Brain pericyte (primary cell): ENCODE measurements at places on chromosomes 2 and 18.

DNA sequence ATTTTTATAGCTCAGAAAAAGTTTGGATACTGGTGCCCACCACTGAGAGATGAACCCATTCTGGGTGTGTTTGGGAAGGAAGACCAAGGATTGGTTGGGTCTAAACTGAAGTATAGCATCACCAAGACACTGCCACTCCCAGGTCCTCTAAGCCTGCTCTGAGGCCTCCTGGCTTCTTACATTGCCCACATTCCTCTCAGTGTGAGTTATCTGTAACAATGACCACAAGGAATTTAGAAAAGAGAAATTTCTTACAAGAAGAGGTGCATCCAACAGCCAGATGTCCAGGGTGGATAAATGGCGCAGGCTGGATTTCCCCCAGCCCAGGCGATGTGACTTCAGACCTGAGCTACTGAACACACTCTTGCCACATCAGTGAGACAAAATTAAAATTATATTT, 1.6 kb upstream of the GPR45 start:
- DNase-seq = no peak

DNA sequence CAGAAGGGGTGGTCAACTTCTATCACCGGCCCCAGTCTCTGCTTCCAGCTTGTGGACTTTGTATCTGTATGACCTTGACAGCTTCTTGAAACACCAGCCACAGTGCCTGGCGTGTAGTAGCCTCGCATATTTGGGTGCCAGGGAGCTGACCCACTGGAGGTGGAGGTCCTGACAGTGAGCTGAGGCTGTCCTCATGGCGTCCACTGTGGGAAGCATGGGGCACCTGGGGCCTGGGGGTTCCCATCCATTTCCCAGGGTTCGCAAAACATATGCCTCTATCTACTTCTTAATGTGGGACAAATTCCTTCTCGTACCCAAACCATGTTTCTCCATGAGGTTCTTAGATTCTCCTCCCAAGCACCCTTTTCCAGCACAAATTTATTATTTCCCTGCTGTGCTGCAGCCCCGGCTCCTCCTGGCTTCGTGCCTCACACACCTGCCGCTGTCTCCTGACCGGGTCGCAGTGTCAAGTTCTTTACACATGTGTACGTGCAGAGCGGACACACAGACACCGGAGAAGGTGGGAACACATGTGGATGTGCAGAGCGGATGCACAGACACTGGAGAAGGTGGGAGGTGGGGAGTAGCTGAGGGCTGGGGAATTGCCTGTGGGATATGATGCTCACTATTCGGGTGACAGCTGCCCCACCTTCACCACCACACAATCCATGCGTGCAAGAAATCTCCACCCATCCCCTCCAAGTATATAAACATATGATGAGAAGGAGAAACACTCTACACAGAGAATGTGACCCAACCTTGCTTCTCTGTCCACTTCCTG, 23.4 kb downstream of the TMEM18 start:
- DNase-seq = no peak

GRCh38 chr18:23743733-23744333, 54.6 kb downstream of the LAMA3 start:
- DNase-seq = no peak

DNA sequence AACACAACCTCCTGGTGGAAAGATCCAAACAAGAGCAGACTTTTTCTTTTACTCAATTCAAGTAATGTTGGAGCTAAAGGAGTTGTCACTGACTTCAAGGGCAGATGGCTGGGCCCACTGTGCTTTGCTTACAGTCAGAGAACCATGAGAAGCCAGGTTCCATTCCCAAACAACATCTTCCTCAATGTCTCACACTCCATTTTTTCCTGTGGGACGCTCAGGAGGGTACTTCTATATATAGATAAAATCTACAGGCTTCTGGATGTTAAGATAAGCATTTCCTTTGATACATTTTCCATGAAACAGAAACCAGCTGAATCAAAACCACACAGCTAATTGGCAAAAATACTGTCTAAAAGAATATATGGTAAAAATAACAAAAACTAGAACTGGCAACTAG, 14.4 kb downstream of the IWS1 start:
- DNase-seq = no peak

DNA sequence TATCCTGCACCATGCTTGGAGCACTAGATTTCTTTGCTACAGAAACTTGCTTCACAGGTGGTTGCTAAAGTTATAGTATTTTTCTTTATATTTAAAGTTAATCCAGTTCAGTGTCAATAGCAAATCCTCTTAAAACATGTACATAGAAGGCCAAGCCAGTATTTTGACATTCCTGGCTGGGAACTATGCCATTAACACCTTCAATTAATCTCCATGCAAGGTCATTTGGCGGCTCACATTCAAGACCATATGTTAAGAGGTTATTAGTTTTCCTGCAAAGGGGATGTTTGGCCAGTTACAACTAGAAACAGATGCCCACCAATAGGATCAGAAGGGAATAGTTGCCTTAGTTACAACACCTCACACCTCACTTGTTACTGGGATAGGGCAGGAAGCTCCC, 261.3 kb upstream of the MEIS1 start:
- DNase-seq = no peak

GRCh38 chr18:4453874-4454536, 1.1 kb downstream of the DLGAP1 start:
- DNase-seq = no peak

GRCh38 chr2:236257136-236257535, 7.1 kb downstream of the ASB18 start:
- no peak for DNase-seq

DNA sequence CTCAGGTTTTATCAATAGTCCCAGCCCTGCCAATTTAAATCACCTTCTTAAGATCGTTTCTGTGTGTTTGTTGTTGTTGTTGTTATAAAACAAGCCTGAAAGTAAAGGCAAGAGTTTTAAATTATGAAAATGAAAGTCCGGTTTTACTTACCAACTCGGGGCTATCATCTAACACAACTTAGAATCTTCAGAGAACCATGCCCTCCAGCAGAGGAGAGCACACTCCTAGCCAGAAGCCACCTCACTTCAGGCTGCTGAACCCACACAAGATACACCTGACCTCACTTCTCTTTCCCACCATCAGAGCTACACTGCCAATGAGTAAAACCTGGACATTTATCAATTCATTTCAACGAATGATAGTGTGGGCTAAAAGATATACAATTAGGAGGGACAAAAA, 335.2 kb downstream of the IRS1 start:
- DNase-seq = no peak

GRCh38 chr2:102060792-102061191, 69.0 kb downstream of the IL1R2 start:
- DNase-seq = no peak

DNA sequence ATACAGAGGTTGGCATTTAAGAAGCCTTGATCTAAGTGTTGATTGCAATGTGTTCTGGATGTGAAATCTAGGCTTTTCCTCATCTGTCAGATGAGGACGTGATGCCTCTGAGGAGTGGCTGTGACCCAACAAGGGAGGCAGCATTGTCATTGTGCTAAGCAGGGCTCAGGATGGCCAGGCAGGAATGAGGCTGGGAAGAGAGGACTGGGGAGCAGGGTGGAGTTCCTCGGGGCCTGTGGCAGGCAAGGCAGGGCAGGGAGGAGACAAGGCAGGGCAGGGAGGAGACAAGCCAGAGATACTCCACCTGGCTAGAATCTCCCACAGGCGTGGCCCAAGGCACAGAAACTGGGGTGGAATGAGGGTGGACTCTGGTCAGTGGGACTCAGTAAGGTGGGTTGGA, 116.6 kb downstream of the RPIA start:
- DNase-seq = no peak

DNA sequence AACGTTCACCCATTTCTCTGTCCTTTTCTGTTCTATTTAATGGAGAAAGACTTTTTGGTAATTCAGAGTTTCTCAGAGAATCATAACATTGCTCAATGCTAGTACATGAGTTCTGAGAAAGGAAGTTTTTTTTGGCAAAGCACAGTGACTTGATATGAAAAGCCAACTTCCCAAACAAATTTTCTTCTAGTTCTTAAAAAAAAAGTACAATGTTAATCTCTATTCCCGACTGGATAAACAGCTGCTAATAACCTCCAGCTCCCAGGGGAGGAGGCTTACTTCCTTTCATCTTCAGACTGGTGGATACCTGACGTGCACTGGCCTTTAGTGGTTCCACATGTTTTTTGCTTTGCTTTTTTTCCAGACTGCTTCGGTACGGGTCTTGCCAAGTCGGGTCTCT, 284.6 kb upstream of the CCDC68 start:
- peak; percentile 71 for DNase-seq

- no peak for DNase-seq
Measured at GRCh38 chr2:111919794-111920608, 21.6 kb downstream of the MERTK start.

DNA sequence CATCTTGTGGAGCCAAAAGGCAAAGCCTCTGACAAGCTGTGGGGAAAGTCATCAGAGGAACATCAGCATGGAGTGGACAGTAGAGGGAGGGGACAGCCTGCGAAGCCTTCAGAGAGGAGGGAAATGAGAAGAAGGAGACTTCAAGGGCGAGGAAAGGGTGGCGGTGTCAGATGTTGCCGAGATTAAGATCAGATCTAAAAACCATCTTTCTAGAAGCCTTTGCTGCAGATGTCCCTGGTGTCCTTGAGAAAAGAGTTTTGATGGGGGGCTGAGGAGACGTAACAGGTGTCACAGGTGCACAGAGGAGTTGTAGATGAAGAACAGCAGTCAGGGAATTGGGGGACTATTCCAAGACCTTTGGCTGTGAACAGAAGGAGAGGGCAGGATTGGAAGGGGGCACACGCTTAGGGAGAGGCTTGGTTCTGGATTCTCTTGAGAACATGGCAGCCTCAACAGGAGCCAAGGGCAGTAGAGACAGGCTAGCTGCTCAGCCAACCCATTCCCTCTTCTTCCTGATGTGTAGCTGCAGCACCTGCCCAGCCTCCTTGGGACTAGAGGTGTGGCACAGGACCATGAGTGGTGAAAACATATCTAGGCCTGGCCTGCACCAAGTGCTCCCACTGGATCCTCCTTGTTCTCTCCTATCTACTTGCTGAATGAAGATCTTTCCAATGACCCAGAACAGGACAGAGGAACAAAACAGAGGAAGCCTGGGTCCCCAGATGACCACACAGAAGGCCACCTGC, 22.7 kb upstream of the NCL start:
- DNase-seq = no peak

- DNase-seq = no peak
Measured at GRCh38 chr2:237485304-237485703, 1.7 kb upstream of the MLPH start.

- DNase-seq = peak; percentile 30
Measured at GRCh38 chr2:102514061-102514785, 41.2 kb downstream of the SLC9A4 start.

DNA sequence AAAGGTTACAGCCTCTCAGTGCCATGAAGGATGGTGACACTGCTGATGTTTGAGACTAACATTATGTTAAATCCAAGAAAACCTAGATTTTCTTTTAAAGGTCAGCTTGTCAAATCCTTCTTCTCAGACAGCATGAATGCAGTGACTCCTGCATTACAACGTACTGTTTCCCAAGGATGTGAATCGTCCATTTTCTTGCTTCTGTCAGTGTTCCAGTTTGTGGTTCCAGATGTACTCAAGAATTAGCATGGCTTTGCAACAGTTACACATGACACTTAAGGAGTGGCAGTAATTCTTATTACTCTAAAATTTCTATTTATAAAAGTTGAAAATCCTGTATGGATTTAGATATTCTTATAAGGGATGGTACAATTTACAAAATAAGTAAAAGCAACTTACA, 1.5 kb upstream of the TTC39C start:
- DNase-seq = no peak
